Stimulated activated CD8-positive, alpha-beta memory T cell treated with anti-CD3 and anti-CD28 coated beads, Interleukin-12 subunit alpha, Interleukin-12 subunit beta, amount 100 ng/mL, for 4 hours (primary cell): ENCODE measurements at places on chromosomes 7 and 10.

DNA sequence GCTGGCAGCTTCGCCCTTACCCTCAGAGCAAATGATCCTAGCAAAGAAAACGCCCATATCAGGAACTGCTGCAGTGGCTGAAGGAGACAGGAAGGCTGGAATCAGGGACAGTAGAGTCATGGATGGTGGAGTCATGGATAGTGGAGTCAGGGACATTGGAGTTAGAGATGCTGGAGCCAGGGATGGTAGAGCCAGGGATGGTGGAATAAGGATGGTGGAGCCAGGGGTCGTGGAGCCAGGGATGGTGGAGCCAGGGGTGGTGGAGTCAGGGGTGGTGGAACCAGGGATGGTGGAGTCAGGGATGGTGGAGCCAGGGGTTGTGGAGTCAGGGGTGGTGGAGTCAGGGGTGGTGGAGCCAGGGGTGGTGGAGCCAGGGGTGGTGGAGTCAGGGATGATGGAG lies 31.3 kb downstream of the C10orf105 start:
- no peak for DNase-seq

DNA sequence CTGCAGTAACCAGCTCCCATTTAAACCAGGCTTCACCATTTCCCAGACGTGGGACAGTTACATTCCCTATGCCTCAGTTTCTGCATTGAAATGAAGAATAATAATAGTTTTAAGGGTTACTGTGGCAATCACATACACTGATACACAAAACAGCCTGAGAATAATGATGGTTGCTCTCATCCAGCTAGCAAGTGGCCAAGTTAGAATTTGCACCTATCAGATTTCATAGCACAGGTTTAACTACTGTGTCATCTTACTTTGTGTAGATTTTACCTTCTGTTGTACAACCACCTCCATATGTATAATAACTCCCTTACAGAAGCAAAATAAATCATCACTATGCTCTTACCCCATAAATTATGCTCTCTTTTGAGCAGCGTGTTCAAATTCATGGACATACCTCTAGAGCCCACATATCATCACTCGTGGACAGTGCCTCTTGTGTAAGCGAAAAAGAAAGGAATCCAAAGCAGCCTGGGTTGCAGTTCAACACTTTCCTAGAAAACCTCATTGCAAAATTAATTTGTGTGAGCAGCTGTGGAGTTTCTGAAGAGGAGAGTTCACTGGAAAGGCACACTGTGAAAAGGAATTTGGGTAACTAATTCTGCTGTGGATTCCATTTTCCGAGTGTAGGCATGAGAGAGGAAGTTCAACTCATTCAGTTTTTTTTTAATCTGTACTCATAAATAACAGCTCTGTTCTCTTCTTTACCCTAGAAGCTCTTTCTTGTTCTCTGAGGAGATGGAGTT lies 492.5 kb downstream of the ARL4A start:
- no peak for DNase-seq

- no peak for DNase-seq
Observed at GRCh38 chr7:132871419-132871818, 210.5 kb downstream of the CHCHD3 start.

GRCh38 chr10:11898372-11899066 lies 75.4 kb downstream of the PROSER2 start:
- DNase-seq: no peak

- no peak for DNase-seq
Observed at GRCh38 chr10:100696477-100696901, 48.9 kb upstream of the PAX2 start.

GRCh38 chr7:12607134-12607533 lies 36.6 kb downstream of the SCIN start:
- DNase-seq: no peak

DNA sequence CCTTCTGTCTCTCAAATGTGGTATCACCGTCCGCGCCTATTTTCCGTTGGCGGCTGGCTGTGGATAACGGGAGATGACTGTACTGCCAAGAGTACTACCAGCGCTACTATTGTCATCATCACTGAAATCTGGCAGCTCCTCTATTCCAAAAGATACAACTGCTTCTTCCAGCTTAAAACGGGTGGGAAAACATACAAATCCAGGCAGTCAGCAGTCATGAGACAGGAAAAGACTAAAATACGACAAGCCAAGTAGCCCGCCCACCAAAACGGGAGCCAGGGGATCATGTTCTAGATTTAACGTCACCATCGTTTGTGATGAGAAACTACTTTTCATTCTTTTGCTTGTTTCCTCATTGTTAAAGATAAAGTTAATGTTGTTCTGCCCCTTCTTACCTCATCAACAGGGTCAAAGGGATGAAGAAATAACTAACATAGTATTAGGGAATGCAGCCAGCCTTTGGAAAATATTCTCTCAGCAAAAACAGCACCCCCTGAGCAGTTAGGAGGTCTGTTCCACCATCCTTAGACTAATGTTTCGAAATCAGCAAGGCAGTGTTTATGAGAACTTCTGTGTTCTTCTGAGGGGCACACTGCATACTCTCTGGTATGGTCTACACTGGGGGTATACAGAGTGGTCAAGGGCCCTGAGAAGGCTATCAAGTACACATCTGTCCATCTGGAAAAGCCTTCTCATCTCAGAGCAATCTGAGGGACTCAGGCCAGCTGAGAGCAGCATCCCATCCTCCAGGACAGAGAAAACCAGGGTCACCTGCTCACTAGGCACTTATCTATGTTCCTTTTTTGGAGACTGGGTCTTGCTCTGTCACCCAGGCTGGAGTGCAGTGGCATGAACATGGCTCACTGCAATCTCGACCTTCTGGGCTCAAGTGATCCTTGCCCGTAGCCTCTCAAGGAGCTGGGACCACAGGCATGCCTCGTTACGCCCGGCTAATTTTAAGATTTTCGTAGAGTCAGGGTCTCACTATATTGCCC lies 47.5 kb downstream of the GNA12 start:
- no peak for DNase-seq

DNA sequence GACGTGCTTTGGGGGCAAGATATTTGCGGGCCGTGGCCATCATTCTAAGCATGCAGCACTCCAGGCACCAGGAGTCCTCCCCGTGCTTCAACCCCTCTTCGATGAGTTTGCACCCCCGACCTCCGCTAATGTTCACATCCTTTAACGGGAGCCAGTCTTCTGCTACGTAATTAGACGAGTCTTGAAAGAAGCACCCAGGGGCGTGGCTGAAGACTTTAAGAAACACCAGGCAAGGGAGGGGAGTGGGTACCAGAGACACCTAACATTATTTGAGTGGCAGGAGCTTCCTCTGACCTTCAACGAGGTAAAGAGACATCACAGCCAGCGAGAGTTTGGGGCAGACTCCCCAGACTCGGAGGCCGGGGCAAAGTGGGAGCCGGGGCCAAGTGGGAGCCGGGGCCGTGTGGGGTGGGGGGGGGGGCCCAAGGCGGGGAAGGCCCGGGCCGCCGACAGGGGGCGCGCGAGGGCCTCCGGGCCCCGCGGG lies 31.1 kb upstream of the TOMM7 start:
- no peak for DNase-seq

DNA sequence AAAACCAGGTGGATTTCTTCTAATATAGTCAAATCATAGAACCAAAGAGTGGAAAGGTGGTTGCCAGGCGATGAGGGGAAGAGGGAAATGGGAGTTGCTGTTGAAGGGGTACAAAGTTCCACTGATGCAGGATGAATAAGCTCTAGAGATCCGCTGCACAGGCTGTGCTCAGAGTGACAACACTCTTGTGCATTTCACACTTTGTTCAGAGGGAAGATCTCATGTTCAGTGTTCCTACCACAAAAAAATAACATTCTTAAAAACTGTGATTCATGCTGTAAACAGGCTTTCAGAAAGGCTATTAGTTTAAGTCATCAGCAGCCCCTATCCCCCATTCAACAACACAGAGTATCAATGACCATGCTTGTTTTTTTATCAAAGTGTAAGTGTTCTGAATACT lies 213.8 kb downstream of the COBL start:
- no peak for DNase-seq

- DNase-seq: no peak
Observed at GRCh38 chr7:149753375-149754233, 19.8 kb downstream of the ZNF467 start.

DNA sequence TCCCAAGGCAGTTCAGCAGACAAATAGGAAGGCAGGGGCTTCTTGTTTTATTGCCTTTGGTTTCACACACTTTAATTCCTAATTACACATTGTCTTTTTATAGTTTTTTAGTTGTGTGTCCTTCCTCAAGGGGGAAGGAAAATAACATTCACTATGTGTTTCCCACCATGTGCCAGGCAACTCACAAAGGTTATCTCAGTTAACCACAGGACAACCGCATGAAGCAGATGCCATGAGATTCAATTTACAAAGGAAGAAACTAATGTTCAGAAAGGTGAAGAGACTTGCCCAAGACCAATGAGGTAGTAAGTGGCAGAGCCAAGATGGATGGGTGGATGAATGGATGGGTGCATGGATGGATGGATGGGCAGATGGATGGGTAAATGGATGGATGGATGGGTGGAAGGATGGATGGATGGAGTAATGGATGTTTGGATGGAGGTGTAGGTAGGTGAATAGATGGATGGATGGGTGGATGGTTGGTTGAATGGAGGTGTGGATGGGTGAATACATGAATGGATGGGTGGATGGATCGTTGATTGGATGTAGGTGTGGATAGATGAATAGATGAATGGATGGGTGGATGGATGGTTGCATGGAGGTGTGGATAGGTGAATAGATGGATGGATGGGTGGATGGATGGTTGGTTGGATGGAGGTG lies 77.9 kb downstream of the ARHGAP22 start:
- no peak for DNase-seq

DNA sequence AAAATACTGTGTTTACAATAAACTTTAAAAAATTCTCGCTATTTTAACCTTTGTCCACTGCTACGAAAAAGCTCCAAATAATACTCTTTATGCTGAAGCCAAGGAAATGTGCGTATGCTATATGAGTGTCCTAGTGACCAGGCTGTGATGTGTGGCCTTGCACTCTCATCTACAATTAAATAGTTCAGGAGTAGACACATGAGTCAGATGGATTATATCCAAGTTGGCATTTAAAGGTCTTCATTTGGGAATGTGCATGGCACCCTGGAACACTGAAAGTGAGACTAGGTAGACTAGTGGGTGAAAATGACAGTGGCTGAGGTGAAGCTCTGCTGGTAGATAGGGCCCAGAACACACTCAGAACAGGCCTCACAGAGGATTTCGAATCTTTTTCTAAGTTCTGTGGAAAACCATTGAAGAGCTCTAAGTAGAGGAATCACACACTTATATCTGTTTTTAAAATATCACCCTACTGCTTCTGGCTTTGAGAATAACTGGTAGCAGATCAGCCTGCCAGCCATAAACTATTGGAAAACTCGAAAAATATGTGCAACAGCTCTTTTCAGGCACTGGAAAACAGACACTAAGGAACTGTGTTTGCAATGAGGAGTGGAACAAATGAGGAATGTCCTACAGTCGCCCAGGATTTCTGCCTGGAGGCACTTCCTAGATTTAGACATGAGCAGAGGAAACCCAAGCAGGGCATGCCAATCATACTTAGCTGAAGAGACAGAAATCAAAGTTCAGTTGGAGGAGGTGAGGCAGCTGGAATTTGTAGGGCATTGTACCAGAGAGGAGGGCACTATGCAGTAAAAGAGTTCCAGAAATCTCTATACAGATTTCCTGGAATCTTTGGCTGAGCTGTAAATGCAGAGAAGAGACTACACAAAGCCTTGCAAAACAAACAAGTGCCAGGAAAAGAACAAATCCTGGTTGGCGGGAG lies 603.8 kb upstream of the LRRTM3 start:
- DNase-seq: no peak

GRCh38 chr10:125475815-125476214 lies 207.1 kb downstream of the TEX36 start:
- DNase-seq: no peak

DNA sequence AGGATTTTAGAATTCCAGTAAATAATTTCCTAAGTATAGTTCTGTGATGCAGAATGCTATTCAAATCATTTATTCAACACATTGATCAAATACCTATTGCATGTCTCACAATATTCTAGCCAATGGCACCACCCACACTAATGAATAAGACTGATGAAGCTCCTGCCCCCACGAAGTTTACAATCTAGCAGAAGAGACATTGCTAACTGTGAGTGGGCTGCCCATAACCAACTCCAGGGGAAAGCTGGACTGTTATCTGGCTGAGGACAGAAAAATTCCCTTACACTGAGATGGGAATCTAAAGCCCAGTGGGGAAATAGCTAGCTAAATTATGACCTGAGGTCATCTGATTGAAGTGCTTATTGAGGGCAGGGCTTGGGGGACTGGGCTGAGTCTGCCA lies 128.8 kb upstream of the LYZL2 start:
- no peak for DNase-seq

DNA sequence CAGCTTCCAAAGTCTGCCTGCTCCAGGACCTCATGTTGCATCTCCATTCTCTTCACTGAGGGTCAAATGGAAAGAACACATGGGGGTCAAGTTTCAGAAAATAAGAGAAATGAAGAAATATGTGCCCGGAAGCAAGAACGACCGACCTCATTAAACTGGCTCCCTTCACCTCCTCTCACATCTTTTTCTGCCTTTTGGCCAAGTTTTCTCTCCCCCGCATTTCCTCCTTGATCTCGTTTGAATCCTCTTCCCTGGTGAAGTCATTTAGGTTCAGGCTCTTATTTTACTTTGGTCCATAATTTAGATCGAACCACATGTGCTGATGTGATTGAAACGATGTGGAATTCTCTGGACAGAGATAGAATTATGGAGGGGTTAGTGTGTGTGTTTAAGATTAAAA lies 44.2 kb downstream of the EGFR start:
- DNase-seq: no peak

DNA sequence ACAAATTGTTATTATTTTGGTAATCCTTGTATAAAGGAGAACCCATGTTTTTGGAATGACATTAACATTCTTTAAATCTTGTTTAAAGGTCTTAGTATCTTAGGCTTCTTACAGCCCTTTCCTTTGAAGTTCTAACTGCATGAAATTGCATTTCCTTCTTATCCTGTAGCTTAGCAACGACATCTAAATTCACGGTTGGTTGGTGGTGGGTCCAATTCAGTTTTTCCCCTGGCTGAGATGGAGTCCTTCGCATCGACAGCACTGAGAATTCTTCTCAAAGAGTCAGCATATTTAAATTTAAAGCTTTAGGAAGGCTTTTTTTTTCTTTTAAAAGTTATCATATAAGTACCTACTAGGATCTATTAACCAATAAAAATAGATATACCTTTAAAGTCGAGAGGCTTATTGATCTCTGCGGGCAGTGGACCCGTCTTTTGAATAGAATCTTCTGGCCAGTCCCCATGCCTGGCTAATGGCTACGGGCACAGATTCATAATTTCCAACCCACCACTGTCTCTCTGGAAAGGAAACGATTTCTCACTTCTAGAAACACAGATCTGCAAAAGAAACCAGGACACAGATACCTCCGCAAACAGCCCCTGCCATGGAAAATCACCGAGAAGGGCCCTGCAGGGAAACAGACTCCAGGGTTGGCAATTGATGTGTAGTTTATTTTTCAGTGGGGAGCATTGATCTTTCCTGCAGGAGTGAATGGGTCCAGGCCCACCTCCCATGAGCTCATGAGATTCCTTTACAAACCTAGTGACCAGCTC lies 63.4 kb downstream of the RAMP3 start:
- no peak for DNase-seq

DNA sequence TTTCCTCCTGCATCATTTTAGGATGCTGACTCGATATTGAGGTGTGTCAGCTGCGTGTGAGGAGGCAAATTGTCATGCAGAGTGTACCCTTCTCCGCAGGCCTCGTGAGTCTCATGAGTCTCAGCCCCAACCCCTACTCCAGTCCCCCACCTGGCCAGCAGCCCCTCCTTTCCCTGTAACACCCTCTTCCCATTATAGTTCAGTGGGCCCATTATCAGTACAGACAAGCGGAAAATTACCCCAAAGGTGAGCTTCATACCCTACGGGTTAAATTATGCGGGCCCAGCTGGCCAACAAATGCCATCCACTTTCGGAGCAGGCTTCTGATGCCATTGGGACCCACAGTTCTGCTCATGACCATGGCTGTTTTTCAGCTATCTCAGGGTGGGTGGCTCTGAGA lies 25.2 kb downstream of the SFTPD start:
- DNase-seq: no peak
